Amniotic stem cell (primary cell): ENCODE measurements at places on chromosomes 13 and 19.

DNA sequence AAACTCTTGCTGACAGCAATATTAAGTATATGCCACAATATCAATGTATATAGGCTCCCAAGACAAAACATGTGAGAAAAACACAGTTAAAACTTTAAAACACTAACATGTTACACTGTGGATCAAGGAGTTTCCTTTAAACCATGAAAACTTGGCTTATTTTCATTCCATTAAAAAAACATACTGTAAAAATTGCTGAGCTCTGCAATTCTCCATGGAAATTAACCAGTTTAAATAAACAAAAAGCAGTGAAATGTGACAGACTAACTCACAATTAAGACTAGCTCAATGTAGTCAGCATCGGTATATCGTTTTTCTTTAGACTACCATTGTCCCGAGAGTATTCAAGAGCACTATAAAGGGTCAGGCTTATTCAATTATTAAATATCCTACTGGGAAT, 930.5 kb upstream of the SLITRK1 start:
- DNase-seq = no peak

- DNase-seq = peak; percentile 85
These were observed 9.5 kb downstream of the GPX4 start for GRCh38 chr19:1113030-1113985.

- no peak for DNase-seq
These were observed 30.7 kb upstream of the WDFY2 start for GRCh38 chr13:51553531-51553930.

GRCh38 chr13:70864731-70865130, 756.5 kb upstream of the KLHL1 start:
- DNase-seq = no peak

DNA sequence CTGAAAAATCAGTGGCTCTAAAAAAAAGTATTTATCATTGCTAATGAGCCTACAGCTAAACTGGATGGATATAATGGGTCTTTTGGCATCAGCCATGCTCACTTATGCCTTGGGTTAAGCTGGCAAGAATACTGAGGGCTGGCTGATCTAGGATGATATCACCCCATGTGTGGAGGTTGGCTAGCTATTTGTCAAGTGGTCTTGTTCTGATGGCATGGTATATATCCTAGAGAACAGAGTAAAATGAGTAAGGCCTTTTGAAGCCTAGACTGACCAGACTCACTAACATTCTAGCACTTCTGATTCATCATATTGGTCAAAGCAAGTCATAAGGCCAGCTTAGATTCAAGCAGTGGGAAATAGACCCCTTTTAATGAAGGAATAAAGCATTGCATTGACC, 383.0 kb downstream of the SLITRK1 start:
- DNase-seq = no peak

GRCh38 chr13:48403913-48404312, 9.0 kb downstream of the LPAR6 start:
- no peak for DNase-seq

DNA sequence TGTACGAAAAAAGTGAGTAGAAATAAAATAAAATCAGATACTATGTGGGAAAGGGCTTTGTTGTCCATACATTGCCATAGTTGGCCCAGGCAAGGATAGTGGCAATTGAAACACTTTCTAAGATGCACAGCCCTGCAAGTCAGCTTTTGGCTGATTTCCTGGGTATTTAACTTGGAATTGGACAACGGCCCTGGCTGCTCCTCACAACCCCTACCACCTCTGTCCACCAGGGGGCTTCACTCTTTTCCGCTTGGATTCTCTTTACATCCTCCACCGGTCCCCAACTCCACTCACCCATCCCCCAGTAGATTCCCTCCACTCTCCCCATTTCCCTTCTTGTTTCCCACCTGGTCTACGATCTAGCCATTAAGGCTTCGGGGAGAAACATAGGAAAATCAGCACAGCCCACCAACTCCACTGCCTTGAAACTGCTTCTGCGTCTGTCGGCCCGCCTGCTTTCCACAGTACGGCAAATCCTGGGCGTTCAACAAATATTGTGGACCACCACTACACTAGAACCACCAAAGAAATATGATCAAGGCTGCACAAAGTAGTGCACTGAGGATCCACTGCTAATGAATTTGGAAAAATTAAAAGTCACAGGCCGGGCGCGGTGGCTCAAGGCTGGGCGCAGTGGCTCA, 48.6 kb upstream of the GTF3A start:
- DNase-seq = no peak

DNA sequence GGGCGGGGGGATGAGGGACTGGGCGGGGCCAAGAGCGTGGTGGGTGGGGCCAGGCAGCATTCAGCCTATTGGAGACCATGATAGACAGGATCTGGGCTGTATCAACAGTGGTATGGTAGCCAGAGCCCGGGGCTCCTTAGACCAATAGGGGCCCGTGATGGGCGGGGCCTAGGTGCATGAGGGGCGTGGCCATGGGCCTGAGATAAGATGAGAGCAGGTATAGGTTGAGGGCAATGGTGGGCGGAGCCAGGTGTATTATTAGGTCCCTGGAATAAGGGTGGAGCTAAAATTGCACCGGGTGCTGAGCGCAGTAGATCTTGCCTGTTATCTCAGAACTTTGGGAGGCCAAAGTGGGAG, 5.3 kb downstream of the ABCA7 start:
- DNase-seq = no peak

DNA sequence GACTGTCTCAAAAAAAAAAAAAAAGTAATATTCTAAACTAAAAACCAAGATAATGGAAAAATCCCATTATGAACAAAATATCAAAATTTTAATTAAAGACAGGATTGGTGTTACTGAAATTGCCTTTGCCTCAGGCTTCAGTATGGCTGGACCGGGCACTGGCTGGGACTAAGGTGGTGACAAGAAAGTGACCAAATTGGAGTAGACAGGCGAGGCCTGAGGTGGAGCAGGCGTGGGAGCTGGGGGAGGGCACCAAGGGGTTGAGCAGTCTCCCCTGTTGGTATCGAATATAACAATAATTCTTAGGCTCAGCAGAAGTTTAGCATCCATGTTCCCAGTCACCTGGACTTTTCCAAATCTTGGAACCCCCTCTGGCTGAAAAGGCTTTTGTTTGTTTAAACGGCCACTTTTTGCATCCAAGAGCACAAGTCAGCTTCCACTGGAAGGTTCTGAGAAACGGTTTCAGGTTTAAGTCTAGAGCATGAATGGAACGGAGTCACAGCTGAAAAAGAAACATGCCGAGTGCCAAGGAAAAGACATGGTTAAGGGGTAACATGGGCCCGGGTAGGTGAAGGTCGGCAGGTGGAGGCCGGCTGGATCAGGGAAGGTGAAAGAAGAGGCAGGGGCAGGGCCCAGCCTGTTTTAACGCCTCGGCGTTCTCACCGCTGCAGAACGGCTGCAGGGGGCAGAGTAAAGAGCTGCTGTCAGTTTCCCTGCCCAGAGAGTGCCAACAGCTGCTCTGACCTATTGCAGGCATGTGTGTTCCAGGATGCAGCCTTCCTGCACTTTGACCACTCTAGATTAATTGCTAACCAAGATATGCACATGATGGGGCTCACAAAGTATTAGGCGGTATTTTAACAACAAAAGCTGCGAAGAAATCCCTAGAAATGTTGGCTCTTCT, 104.4 kb downstream of the TM9SF2 start:
- no peak for DNase-seq

- no peak for DNase-seq
These were observed 131.5 kb downstream of the CRYL1 start for GRCh38 chr13:20394169-20394501.

- no peak for DNase-seq
These were observed 17.0 kb upstream of the ICAM3 start for GRCh38 chr19:10356431-10356830.

DNA sequence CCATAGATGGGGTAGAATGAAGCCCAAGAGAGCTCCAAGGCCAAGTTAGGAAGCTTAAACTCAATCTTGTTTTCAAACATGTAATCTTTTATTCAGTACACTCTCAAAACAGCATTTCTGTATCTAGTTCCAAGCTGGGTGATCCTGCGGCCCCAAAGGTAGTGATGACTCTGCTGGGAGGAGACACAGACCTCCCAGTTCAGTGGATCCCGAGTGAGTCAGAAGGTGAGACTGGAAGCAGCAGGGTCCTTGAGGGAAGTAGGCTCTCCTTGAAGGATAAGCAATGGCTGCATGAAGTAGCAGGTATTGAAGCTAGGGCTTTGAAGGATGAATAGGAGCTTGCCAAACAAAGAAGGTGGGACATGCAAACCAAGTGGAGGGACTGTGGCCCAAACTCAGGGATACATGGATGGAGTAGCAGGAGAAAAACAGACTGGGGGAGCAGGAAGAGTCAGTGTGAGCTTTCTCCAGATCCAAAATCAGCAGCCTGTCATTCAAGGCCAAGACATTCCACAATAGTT, 9.6 kb downstream of the TINCR start:
- DNase-seq = no peak

DNA sequence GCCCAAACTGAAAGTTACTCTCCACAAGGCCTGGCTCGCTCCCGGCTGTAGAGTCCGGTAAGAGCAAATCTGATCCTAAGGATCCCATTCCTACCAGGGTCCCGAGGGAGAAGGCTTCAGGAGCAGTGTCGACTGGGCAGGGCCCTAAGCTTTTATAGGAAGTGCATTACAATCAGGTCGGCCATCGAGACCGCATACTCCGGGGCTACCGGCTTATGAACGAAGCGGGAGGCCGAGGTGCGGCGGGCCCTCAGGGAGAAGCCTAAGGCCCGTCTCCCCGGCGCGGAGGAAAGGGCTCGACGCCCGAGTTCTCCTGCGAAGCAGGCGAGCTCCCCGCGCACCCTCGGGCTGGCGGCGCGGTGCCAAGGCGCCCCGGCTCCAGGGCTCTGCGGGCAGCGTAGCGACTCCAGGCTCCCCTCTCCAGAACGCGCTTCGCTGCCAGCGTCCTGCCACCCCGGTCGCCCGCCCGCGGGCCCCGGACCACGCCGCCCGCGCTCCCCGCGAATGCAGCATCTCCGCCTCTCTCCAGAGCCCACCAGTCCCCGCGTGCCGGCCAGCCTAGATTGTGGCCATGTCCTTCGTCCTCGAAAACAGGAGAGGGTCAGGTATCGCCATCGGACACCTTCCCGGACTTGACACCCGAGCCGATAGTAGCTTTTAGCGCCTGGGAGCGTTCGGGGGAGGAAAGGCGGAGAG, 1.4 kb downstream of the EFNB2 start:
- peak; percentile 44 for DNase-seq

DNA sequence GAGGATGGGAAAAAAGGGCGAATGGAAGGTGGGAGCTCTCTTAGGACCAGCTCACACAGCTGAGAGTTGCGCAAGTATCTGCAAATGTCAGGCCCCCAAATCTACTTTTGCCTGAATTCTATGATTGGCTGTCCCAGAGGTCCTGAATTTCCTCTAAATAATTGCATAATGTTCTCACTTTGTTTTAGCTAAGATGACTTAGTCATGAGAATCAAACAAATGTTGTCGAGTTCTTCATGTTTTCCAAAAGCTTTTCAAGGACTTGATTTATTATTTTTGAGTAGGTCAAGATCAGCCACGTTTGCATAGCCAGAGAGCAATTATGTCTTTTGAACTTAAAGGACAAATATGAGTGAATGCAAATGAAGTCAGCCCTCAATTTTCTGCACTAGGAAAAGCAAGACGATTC, 246.6 kb upstream of the MAB21L1 start:
- no peak for DNase-seq

DNA sequence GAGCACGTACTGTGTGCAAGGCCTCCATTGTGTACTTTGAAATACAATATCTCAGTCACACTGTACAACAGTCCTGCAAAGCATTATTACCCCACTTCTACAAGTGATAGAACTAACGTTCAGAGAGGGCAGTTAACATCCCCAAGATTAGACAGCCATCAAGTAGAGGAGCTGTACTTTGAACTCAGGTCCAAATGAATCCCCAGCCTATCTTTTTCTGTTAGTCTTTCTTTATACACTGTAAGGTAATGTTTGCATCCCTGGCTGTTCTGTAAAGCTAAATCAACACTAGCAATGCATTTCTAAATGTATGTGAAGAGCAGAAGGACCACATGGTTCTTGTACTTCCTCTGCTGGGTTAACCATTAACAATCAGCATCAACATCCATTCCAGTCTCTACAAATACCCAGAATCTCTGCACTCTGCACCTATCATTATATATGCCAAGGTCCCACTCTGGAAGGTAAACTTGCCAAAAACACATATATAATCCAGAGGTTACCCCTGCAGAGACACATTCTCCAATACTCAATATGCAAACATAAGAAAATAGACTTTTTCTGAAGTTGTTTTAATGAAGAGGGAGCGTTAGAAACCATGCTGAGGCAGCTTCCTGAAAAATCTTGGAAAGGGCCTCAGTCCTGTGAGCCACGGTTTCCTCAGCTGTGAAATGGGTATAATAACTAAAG, 182.3 kb downstream of the MZT1 start:
- no peak for DNase-seq
